Non-pigmented ciliary epithelial cell (primary cell): ENCODE measurements at places on chromosomes 16 and 17.

DNA sequence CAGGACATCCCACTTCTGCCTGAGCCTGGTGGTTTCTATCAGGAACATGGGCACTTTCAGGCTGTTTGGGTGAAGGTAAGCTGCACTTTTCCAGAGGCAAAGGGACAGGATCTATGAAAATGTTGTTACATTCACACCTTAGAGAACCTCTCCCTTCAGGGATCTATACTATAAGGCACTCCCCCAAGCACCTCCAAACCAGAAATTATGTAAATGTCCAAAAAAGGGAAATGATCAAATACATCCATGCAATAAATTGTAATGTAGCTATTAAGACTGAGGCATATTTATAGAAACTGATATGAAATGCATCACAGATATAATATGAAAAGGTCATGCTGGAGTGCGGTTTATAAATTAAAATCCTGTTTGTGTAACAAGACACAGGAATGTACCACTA is 23.3 kb upstream of the COG7 start:
- DNase-seq, result no peak

DNA sequence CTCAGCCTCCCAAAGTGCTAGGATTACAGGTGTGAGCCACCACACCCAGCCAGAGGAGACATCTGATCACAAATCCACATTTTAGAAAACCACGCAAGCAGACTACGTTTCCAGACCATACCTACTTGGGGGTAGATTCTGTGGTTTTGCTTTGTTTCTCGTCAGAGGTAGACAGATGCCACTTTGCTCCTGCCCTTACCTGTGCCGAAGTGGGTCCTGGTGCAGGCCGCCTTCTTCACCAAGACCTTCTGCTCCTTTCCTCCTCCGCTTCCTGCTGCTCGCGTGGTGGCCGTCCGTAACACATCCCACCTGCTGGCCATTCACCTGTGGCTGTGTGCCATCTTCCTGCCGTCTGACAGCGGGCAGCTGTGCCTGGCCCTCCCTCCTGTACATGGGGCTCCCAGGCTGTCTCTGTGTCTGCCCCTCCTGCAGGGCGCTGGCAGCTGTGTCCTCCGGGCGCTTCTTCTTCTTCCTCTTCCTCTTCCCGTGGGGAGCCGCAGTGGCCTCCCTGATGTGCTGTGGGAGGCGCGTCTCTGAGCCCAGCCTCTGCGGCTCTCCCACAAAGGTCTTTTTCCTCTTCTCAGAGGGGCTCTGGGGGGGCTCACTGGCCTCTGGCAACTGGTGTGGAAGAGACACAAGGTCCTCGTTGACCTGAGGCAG is 21.2 kb upstream of the CYTH1 start:
- DNase-seq, result no peak

- no peak for DNase-seq
These were observed 74.5 kb downstream of the RPGRIP1L start for GRCh38 chr16:53629151-53629550.

DNA sequence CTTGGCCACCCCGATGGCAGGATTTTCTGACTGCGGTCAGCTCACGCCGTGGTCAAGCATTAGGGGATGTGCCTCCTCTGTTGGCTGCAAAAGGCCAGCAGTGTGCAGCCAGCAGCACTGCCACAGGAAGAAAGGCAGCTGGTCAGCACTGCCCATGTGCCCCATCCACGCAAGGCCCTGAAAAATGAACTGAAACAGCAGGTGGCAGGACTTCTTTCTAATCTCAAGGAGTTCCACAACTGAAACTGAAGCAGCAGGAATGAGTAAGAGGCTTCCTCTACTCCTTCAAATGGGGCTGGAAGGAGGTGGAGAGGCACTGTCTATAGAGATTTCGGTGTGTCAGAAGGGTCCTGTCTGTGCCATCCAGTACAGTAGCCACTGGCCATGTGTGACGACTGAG is 3.2 kb downstream of the ZNF500 start:
- no peak for DNase-seq

DNA sequence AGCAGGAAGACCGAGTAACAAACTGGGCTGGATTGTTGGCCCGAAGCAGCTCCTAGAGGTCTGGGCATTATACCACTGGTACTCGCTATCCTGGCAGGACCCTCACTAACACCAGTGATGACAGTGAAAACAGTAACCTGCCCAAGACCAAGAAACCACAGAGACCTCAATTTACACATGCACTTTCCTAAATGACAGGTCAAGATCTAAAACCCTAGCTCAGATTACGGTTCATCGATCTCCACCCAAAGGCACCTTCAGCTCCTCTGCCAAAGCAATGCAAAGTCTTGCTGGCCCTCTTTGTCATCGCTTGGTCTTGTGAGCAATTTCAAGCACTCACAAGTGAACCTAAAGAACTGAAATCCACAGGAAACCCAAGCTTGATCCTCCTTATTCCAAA is 1.5 kb downstream of the PIP4K2B start:
- DNase-seq, result no peak

DNA sequence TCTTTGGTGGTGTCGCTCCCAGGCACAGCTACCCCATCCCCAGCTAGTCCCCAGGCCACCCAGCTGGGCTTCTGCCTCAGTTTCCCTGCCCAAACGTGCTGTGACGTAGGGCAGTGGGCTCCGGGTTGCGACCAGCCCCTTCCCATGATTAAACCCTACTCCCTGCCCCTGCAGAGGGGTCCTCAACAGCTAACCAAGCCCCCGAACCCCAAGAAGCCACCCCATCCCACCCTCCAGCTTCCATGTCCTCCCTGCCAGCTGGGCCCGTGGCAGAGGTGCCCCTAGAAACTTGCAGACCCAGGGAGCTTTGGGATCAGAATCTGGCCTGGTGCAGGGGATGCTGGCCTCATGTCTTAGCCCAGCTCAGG is 879 bp upstream of the NTN3 start:
- no peak for DNase-seq

- DNase-seq, result no peak
These were observed 12.4 kb downstream of the METTL9 start for GRCh38 chr16:21611556-21612384.

- DNase-seq, result no peak
These were observed 12.0 kb downstream of the ACE start for GRCh38 chr17:63488851-63489250.

DNA sequence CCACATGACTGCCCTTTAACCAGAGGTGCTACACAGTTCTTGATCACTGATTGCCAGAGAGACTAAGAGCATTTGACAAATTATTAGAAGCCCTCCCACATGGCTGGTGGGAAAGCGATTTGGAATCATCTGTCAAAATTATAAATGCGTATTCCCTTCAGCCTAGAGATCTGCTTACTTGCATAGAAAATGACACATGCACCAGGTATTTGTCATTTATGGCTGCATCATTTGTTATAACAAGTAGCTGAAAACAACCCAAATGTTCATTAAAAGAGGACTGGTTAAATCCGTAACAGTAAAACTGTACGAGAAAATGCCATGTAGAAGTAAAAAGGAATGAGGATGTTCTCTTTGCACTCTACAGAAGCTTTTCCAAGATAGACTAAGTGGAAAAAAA is 21.4 kb downstream of the BCO1 start:
- no peak for DNase-seq

DNA sequence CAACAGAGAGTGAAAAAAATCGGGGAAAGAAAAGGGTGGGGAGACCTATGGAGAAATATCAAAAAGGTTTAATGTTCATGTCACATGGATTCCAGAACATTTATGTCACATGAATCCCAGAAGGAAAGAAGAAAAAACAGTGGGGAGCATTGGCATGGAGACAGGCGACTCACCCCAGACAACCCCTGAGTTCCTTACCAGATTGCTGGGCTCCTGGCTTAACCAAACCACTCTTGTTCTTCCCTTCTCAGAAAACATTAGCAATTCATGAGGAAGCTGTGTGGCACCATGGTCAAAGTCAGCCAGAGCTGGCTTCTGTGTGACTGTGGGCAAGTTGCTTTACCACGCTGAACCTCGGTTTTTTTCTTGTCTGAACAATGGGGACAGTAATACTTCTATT is 49.6 kb upstream of the CLEC19A start:
- no peak for DNase-seq

GRCh38 chr16:30137897-30138296 is 14.9 kb upstream of the MAPK3 start:
- no peak for DNase-seq

DNA sequence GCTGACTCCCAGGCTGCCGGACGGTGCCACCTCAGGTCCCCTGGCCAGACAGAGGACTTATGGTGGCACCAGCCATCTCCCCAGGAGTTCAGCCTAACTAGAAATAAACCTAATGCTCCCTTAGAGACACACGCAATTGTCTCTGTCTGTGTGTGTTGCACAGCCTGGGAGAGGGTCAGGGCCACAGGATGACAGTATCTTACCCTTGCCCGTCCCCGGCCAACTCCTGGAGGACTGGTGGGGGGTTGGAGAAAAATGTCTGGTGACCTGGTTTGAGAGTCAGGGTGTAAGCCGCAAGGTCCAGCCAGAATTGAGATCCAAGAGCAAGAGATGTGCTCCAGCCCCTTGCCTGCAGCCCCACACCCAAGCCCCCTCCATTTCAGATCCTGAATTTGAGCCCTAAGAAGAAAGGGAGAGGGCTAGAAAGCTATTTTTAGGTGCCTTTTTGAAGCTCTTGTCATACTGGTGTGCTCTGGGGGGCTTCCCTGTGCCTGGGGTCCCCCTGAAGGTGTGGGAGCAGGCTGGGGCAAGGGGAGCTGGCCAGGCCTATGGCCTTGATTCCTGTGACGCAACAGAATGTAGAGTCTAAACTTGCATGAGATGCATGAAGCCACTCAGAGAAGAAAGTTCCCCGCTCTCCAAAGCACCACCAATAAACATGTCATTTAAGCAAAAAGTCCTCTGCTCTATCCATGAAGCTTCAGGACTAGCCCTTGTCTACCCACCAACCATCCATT is 12.9 kb downstream of the ZNF319 start:
- DNase-seq, result no peak

DNA sequence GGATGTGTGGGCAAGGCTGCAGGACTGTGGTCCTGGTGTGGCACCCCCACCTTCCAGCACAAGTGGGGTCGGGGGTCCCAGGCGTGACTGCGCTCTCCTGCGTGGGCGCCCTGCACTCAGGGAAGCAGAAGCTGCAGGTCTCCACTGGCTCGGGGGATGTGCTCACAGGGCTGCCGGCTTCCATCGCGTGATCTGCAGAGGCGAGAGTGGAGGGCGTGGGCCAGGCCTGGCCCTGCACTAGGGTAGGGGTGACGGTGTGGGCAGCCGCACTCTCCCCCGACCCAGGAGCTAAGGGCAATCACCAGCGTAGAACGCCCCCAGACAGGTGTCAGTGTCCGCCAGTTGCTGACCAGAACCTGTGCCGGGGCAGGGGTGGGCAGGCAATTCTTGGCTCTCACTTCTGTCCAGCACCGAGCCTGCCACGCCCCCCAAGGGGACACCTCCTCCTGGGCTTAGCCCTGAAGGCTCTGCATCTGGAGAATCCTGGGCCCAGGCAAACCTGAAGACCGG is 32.3 kb downstream of the TNFRSF13B start:
- no peak for DNase-seq

GRCh38 chr17:2303204-2304188 is at the start of the genes SMG6 and SRR:
Gene SMG6, minus strand, starts transcription at chr17:2303785. Its CDS starts 65 bp downstream, at chr17:2303720.
Gene SRR, plus strand, starts transcription at chr17:2303950. Its CDS starts 11,611 bp downstream, at chr17:2315561.
- no peak for DNase-seq

GRCh38 chr17:48348352-48348751 is 81.7 kb downstream of the SKAP1 start:
- no peak for DNase-seq

- no peak for DNase-seq
These were observed 61.9 kb upstream of the PVALEF start for GRCh38 chr17:81103379-81103778.

- DNase-seq, result no peak
These were observed 55.4 kb downstream of the SDK2 start for GRCh38 chr17:73588891-73589290.

DNA sequence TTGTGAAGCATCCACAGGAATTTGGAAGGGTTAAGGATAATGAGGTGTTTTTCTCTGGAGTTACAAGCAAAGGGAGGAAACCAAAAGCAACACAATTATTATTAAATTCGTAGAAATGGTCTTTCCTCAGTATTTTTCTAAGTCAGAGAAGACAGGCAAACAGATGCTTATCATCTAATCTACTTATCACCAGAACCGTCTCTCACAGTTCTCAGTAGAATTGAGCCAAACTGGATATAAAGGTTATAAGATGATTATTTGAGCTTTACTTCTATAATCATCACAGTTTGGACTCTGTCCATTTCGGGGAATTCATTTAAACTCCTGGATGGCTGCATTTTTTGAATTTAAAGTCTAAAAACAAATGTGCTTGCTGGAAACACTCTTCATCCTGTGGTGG is 245.0 kb downstream of the KCNJ2 start:
- no peak for DNase-seq

DNA sequence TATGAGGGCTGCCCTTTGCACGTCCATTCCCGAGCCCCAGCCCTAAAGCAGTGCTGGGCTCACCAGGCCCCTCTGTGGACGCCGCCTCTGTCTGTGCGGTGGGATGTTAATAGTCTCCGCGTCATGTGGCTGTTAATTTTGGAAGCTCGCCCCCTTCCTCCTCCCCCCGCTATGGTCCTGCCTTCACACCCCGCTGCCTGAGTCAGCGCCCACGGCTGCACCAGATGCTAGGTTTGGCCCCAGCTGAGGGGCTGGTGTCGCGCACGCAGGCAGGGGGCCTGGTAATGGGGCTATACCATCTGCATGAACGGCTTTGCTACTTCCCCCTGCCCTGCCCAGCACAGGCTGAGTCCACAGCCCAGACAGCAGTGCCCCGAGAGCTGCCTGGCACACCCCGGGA is 4.1 kb upstream of the SSTR5 start:
- DNase-seq, result no peak

DNA sequence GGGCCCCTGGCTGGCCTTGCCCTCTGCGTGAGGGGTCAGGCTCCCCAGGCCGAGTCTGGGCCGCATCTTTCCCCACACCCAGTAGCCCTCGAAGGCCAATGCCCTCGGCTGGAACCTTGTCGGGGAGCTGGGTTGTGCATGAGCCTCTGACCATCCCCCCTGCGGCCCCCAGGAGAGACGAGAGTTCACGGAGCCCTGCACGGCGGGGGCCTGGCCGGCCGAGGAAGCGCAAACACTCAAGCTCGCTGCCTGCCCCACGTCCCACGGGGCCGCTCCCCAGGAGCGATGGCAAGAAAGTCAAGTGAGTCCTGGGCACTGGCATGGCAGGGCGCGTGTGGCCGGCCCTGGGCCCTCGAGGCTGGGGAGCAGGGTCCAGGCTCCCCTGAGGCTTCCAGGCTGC is 57.3 kb downstream of the BAHCC1 start:
- DNase-seq, result no peak

- DNase-seq, result no peak
These were observed 276.0 kb downstream of the GRIN2A start for GRCh38 chr16:9906218-9906617.

- no peak for DNase-seq
These were observed 167.1 kb downstream of the BANP start for GRCh38 chr16:88118376-88118775.

- DNase-seq, result peak; percentile 4
These were observed 111.3 kb upstream of the NOL11 start for GRCh38 chr17:67606471-67606870.
